Mesothelial cell of epicardium (in vitro differentiated cells): ENCODE measurements at places on chromosomes 1 and 21.

- no peak for DNase-seq
These were observed 121.2 kb upstream of the SLC44A3 start for GRCh38 chr1:94698759-94699502.

- DNase-seq = no peak
These were observed 40.7 kb downstream of the LPGAT1 start for GRCh38 chr1:211789641-211790464.

DNA sequence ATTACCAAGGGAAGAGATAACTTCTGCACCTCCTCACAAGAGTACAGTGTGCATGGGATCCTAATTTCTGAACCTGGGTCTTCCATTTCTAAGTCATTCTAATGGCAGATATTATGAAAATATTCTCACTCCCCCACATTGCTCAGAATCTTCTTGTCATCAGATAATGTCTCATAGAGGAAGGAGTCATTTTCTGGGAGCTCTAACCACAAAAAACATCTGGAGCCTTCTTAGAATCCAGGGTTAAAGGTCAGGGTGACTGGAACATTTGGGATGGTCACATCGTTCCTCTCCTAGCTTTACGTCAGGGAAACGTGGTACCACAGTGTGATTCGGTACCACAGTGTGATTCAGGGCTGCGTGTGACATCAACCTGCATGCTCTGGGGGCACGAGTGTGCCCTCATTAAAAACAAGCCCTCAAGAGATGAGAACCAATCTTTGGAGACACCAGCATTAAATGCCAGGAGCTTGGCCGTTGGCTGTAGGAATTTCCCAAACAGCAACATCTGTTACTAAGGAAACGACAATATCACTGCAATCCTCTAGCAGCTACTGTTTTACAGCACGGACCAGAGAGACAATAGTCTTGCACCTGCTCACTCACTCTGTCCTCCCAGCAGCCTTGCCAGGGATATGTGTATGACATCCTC, 179.1 kb downstream of the PSMG1 start:
- DNase-seq = no peak

DNA sequence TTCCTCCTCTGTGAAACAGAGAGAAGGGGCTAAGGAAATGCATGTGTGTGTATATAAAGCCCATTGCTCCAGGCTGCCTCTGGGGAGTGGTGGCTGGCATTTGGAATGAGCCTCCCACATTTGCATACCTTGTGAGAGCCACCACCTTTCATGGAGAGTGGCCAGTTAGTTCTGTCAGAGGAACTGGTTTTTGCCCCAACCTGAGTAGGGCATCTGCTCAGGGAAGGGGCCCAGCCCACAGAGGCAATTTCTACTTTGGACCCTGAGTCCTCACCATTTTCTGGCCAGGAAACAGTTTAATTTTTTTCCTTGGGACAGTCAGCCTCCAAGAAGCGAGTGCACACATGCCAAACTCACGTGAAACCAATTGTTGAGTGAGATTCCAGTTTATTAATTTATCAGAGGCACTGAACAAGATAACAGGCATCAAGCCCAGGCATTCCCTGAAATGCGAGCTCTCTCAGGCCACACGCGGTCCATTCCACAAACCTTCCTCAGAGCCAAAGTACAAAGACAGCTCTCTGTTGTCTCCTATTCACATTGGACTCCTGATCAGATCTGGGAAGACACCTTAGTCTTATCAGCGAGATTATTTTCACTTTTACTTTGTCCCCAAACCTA, 1.0 kb upstream of the SLC6A9 start:
- DNase-seq = no peak

DNA sequence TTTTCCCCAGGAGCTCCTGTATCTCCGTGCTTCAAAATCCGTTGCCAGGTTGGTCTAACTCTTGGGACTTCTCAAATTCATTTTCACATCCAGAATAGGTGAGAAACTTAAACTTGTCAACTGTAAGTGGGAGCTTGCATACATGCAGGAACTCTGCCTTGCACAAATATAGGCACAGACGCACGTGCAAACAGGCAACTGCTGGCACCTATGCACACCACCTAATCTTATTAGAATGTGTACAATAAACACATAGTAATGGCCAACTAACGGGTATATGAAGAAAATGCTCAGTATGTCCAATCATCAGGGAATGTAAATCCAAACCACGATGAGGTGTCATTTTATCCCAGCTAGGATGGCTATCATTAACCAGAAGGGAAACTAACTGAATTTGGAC, 22.6 kb upstream of the FCGR2A start:
- DNase-seq = no peak

DNA sequence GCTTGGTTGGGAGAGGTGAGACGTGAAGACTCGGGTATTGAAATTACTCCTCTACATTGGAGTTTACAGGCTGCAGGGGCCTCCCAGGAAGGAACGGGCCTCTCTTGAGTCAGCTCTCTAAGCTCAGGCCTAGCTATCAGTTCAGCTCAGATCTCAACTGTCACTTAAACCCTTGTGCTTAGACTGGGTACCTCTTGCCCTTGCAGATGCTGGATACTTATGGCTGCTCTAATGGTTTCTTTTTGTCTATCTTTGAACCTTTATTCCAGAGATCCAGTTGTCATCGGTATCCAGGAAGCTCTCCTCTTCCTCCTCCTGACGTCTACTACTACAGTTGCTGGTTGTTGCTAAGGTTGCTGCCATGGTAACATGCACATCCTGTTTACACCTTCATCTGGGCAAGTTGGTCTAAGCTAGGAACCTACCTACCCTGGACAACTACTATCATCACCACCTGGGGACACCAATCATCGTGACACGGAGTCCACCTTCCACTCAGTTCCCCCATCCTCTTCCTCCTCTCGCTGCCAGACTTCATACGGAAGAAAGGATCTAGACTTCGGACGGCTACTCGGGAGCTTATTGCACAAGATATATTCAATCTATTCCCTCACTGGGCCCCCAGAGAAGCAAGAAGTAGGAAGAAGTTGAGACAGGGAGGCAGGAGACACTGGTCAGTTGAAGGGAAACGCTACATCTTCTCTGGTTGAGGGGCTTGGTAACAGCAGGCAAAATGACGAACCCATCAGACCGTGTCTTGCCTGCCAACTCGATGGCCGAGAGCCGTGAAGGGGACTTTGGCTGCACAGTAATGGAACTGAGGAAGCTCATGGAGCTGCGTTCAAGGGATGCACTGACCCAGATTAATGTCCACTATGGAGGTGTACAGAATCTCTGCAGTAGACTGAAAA, 56.1 kb downstream of the ATP2B4 start:
- no peak for DNase-seq

- DNase-seq = no peak
These were observed 255.6 kb downstream of the GRIK3 start for GRCh38 chr1:36778740-36779139.

DNA sequence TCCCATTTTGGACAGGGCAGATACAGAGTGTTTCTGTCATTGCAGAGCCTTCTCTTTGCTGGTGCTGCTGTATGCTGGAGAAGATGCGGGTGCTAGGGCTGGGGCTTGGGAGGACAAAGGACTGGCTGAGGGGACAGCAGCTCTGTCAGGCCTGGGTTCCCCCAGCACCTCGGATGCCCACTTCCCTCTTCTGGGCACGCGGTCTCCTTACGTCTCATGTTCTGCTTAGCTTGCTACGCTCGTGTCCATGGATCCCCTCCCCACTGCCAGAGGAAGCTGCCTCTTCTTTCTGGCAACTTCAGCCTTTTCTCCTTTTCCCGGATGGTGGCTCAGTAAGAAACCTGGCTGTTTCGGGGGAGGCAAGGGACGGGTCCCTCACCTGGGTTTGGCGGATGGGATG, 75.7 kb downstream of the ARHGEF10L start:
- no peak for DNase-seq

- DNase-seq = no peak
These were observed 502.3 kb downstream of the KCNT2 start for GRCh38 chr1:196105901-196106300.

DNA sequence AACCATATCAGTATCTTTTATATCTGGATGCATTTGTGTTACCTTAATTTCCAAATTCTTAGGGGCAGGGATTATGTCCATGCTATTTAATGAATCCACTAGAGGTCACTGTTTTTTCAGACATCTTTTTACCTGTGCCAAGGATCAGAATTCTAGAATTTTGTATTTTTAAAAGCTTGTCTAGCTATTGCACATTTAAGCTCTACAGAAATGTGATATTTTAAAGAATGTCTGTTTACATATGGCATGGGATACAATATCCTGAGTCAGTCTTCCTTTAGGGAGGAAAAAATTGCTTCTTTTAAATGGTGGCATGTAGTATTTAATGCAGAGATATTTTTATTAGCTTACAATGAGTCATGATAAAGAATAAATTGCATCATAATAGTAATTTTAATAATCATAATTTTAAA, 11.3 kb downstream of the RPAP2 start:
- DNase-seq = no peak

- no peak for DNase-seq
These were observed 24.7 kb upstream of the POGK start for GRCh38 chr1:166814611-166815010.

DNA sequence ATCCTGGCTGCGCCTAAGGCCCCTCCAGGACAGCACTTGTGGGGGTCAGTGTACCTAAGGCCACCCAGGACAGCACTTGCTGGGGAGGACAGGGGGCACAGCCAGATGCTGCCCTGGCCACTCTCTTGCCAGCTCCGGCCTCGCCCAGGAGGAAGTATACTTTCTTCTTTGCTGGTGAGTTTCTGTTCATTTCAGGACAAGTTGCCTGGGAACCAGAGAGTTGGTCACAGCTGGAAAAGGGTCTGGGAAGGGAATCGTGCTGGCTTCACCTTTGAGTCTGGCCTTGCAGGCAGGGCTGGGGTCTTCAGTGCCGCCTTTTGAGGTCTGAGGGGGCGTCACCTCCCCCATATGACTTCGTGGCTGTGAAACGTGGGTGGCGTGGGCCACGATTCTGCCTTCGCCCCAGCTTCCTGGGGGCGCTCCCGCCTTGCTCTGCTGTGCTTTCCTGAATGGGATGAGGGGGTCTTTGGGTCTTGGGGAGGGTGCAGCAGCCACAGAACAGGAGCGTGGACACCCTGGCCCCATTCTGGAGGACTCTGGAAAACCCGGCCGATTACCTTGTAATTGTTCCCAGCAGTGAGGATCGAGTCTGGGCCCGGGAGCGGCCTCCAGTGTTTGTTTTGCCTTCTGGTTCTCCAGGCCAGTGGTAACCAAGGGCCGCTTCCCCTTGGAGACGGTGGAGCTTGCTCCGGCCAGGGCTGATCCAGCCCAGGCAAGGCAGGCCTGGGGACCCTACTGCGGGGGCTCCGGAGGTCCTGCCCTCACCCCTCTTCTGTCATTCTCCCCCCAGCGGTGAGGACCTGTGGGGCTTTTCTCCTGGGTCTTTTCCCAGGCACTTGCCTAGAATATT, 45.9 kb downstream of the SPSB1 start:
- DNase-seq = no peak
